Mammary epithelial cell (primary cell): ENCODE measurements at places on chromosomes 3 and 15.

GRCh38 chr3:542021-542420 lies 345.5 kb downstream of the CHL1 start:
- DNase-seq: no peak

- DNase-seq: no peak
These were observed 2.6 kb upstream of the MRPL3 start for GRCh38 chr3:131505421-131505820.

- no peak for DNase-seq
These were observed 62.8 kb upstream of the C3orf80 start for GRCh38 chr3:160162440-160162839.

DNA sequence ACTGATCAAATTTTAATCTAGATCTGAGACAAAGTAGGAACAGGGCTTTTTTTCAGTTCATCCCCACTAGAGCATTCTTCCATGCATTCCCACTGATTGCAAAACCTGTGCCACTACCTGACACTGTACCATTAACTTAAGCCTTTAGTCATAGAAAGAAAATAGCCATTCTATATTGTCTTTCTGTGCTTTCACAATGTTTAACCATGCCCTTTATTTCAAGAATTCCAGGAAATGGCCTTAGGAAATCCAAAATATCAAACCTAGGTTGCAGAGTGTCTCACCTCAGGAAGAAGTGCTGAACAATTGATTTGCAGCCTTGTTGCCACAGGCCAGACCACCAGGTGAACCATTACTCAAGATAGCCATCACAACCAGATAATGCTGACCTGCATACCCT lies 56.2 kb upstream of the TGFBR2 start:
- DNase-seq: no peak

- DNase-seq: no peak
These were observed 11.0 kb upstream of the ANKRD28 start for GRCh38 chr3:15808679-15809310.

- no peak for DNase-seq
These were observed 34.3 kb downstream of the UBXN7 start for GRCh38 chr3:196397941-196398340.

DNA sequence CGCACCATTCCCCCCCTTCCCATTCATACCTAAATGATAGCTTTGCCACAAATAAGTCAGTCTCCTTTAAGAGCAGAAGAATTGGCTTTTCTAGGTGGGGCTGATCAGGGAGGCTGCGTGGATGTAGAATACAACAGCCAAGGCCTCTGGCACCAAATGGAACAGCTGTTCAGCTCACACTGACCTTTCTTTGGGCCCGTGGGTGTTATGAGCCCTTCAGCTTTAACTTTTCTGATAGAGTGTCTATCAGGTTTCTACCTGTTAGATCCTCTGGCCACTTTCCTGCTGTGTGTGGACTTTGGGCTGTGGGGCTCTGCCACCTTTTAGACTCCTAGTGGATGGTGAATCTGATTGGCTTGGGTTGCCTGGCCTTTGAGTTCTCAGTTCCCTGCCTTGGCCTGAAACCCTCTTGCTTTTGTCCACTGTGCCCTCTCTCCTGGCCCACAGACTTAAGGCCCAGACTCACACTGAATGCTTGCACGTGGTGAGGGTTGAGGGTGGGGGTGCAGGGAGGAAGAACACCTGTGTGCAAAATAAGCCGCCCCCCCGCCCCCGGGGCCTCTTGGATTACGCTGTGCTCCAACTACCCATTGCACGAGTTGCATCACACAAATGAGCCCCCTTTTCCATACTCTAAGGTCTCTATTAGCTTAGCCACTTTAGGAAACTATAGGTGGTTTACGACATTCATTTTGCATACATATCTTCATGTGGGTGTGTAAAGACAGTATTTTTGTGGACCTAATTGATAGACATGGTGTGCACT lies 1.3 kb upstream of the RFX7 start:
- no peak for DNase-seq

- DNase-seq: peak; percentile 74
These were observed 3.2 kb downstream of the MAP2K1 start for GRCh38 chr15:66389859-66390381.

GRCh38 chr15:70853318-70853972 lies 512 bp downstream of the LARP6 start:
- peak; percentile 83 for DNase-seq
